ENCODE measurements at places on chromosomes 3 and 15. TPM values are rescaled to one million over a fixed set of nuclear protein-coding genes. Genes with fewer than 3 reads are reported as not detected.

- no peak for DNase-seq
These were observed 111.0 kb upstream of the SYNPR start for GRCh38 chr3:63167113-63167512.

DNA sequence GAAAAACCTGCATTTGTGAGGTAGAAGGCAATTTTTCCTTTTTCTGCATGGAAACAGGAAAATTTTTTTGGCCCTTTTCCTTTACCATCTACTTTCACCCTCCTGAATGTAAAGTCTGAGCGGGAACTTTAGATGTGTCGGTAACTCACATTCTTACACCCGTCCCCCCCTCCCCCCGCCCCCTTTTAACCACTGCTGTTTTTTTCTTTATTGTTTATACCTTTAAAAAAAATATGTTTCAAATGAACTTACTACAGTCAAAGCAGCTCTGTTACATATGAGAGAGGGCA, 487 bp upstream of the HES1 start:
- no peak for DNase-seq

WDR93 gene
- polyA plus RNA-seq = 0.37 TPM

DPPA4 gene
- polyA plus RNA-seq = 0.16 TPM

All from adrenal gland (tissue), 19 donors.